Activated T-helper 1 cell treated with Interleukin-2 at 50 U/mL for 16 hours (primary cell): ENCODE measurements at places on chromosomes 4 and X.
A peak's percentile ranks its signal among the peaks of the same experiment; 100 is the strongest.

GRCh38 chrX:10556405-10556804 is 64.0 kb downstream of the MID1 start:
- no peak for DNase-seq

GRCh38 chrX:93594780-93595179 is 78.6 kb downstream of the NAP1L3 start:
- no peak for DNase-seq

GRCh38 chr4:27666943-27667342 is 806.3 kb downstream of the STIM2 start:
- no peak for DNase-seq

DNA sequence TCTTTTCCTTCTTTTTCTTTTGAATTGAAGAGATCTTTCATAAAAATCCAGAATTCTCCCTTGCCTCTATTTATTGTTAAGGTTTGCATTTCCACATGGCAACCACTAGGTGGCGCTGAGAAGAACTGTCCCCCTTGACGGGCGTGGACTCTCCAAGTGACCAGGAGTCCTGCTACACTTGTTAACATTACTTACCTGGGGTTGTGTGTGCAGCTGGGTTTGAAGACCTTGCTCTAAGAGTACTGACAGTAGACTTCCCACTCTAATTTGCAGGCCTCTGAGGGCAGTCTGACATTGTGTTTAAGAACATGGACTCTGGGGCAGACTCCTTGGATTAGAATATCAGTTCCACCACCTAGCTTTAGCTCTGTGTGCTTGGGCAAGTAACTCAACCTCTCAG is 52.8 kb downstream of the GPRIN3 start:
- DNase-seq: peak; percentile 17

- no peak for DNase-seq
Measured at GRCh38 chrX:46582325-46582724, 8.8 kb downstream of the CHST7 start.
